Activated CD4-positive, alpha-beta T cell treated with anti-CD3 and anti-CD28 coated beads for 36 hours (primary cell): ENCODE measurements at places on chromosomes 1 and 21.

GRCh38 chr1:90761781-90762589 is 44.9 kb upstream of the BARHL2 start:
- no peak for DNase-seq

GRCh38 chr1:86503406-86504136 is 34.8 kb downstream of the CLCA1 start:
- DNase-seq = no peak

DNA sequence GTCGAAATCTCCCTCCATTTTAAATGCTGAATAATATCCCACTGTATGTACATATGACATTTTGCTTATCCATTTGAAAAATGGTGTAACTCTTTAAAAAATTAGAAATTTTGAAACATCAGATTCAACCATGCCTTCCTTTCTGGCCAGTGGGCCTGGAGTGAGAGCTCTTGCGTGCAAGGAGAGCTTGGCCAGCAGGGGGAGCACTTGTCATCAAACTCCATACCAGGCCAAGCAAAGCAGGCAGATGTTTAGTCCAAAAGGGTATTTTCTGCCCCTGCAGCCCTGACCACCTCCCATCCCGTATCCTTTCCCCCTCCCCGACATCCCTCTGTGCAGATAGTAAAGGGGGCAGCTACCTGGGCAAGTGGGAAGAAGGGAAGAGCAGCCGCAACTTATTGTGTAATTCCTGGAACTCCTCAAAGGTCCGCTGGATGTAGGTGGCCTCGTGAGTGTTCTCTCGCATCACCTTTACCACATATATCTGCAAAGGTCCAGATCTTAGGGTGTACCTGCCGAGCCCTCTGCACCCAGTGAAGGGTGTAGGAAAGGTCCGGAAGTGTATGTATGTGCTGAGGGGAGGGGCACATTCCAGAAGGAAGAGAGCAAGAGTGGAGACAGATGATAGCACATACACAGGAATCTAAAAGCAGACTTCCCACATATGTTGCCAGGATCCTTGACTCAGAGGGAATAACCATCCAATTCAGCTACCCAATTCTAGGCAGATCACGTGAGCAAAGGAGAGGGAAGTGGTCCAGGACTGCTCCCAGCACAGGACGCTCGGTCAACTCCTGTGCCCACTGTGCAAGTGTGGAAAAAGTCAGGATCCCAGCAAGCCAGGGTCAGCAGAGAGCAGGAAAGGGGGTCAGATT is 19.9 kb upstream of the PPP1R15B start:
- DNase-seq = peak; percentile 91

DNA sequence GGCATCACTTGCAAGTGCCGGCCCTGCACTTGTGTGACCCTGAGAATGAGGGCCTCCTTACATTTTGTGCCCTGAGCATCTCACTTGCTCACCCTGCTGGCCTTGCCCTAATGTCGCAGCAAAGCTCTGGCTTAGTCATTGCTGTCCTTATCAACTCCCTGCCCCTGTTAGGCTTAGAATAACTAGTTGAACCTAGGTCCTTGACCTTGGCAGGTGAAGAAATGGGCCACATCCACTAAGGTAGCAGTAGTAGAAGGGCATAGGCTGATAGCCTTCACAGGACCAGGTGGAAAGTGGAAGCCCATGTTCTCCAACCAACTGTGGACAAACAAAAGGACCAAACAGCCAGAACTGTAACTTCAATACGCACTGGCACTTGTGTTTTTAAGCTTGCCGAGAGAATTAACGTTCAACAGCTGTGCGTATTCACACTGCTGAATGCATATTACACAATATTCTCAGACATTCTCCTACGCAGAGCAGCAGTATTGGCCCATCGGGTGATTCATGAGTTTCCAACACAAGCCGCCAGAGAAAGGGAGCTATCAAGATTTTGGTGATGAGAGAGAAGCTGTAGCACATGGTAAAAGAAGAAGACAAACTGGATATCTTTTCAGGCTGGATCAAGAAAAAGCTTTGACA is 27.7 kb upstream of the PTGFRN start:
- peak; percentile 72 for DNase-seq

- no peak for DNase-seq
These were observed 147.2 kb upstream of the PROX1 start for GRCh38 chr1:213840575-213840974.

- DNase-seq = no peak
These were observed 18.4 kb downstream of the RIT1 start for GRCh38 chr1:155892796-155893195.

DNA sequence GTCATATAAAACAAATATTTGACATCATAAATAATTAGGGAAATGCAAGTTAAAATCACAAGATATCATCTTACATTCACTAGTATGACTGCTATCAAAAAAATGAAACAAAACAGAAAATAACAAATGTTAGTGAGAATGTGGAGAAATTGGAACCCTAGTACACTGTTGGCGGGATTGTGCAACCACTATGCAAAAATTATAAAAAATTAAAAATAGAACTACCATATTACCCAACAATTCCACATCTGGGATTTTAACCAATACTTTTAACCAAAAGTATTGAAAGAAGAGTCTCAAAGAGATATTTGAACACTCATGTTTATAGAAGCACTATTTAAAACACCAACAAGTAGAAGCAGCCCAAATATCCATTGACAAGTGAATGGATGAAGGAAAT is 797.2 kb upstream of the ADAMTS5 start:
- DNase-seq = no peak

DNA sequence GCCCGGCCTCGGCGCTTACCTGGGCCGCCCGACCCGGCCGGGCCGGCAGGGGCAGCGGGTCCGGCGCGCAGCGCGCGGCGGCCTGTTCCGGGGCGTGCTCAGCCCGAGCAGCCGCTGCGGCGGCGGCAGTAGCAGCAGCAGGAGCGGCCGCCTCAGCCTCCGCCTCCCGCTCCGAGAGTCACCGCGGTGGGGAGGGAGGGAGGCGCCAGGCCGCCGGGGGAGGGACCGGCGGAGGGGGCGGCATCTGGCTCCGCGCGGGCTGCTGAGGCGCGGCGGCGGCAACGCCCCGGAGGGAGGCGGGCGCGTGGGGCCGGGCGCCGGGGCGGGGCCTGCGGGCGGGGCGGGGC is at the start of gene CTNNBIP1:
Gene CTNNBIP1, minus strand, starts transcription at position 194 of the 347 bp plus-strand sequence. CDS start 38,205 bp downstream, outside the sequence.
- DNase-seq = no peak

DNA sequence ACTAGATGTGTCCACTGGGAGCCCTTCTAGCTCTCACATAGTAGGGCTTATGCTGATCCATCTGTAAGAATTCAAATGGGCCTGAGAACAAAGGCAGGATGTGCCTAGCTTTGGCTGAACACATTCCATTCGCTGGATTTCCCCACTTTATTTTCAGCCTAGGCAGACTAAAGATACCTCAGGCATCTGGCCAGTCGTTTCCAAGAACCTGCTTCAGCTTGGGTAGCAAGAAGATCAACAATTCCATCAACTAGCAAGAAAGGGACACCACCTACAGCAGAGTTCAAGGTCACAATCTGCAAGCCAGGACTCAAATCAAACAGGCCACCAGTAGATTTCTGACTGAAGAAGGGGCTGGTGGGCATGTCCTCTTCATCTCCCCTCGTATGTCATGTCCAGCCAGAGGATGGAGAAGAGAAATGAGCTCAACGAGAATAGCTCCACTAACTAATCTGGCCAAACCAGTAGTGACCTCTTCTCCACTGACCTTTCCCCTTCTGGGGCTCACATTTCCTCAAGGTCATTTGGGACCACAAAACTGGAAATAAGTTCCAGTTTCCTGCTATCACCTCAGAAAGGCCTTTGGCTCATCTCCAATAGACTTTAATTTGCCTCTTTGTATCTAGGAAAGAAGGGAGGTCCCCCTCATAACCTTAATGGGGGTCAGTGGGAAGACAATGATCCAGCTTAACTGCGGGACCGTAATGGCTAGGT is 14.2 kb downstream of the TXNIP start:
- no peak for DNase-seq

- peak; percentile 97 for DNase-seq
These were observed at the start of gene SH2D2A for GRCh38 chr1:156816561-156817328. SH2D2A (minus strand) TSS chr1:156816848; CDS start chr1:156816708, 140 bp downstream.

- DNase-seq = no peak
These were observed 120.6 kb upstream of the PALMD start for GRCh38 chr1:99525331-99525730.

- no peak for DNase-seq
These were observed 6.0 kb downstream of the PEA15 start for GRCh38 chr1:160211046-160211790.

DNA sequence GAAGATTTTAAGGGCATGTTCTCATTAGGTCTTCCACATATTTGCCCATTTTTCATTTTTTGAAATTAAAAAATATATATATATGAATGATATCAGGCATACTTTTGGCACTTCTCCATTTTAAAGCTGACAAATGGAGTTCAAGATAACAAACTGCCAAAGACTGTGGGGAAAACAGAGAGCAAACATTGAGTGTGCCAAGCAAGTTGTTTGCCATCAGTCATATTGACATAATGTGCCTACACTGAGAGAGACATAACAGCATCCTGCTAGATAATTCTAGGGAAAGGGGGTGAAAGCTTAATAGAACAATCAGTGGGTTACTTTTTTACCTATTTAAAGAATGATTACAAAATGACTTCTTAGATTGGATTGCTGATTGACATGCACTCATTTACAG is 529.4 kb upstream of the CXADR start:
- DNase-seq = no peak

DNA sequence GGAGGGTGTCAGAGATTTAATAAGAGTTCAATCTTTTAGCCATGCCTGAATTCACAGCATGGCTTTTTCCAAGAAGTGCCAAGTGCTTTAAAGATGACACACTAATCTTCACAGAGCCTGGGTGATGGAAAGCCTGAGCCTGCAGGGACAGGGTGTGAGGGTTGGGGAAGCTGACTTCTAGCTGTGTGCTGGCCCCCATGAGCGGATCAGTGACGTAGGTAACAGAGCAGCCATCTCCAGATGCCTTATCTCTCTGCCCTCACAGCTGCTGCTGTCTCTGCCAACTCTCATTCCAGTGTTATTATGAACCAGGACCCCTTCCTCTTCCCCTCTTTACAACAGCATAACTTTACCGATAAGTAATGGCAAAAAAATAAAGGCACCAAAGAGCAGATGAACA is 30.6 kb downstream of the FAM78B start:
- DNase-seq = no peak

GRCh38 chr1:46070164-46070814 is 62.1 kb downstream of the PIK3R3 start:
- DNase-seq = no peak

DNA sequence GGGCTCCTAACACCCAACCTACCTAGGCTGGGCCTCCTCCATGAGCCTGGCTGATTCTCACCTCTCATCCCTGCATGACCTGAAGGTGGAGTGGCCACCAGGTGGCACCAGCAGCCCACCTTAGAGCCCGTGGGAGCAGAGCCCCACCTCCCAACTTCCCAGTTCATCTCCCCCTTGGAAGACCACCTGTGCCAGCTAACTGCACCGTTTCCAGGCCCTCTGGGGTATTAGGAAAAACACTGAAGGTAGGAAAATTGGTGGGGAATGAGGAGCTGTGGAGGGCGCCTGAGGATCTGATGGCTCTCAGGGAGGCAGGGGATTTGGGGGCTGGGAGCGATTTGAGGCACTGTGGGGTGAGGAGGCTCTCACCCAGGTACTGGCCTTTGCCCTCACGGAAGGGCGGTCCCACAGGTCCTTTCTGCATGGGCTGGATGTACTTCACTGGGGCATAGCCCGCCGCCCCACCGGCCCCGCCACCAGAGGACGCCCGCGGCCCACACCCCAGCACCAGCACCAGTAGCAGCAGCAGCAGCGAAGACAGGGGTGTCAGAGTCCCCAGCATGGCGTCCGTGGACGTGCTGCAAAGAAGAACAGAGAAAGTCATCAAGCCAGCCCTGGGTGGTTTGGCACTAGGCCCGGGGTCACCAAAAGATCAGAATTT is 11.1 kb downstream of the ADPRS start:
- peak; percentile 87 for DNase-seq

GRCh38 chr1:153432874-153433681 is 16.8 kb downstream of the S100A7A start:
- DNase-seq = no peak

DNA sequence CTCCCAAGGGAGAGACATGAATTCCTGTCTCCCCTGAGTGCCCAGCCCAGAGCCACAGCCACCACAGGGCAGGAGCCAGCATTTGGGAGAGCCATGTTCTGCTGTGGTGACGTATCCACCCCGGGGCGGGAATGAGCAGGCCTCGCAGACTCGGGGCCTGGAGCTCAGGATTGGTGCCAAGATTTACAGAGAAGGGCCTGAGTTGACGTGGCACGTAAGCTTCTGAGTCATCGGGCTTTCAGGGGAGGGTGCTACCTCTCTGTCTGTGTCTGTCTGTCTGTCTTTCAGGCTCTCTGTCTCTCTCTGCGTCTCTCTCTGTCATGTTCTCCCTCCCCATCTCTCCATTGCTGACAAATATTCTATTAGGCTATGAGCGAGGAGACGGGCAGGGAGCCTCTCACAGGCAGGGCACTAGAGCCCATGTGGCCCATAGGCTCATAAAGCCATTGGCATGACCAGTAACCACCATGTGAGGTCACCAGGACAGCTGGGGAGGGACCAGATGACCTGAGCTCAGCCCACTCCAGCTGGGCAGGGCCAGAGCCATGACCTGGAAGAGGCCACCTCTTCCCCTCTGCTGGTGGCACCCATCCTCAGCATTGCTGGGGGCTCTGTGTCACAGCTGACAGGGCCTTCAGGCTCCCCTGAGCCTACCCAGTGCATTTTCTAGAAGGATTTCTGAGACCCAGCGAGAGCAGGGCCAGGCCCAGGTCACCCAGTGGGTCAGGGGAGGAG is 300.0 kb upstream of the VAMP3 start:
- DNase-seq = peak; percentile 53

GRCh38 chr21:38171723-38172344 is 85.0 kb upstream of the KCNJ15 start:
- DNase-seq = no peak

GRCh38 chr1:28127617-28128257 is 39.3 kb upstream of the EYA3 start:
- no peak for DNase-seq

GRCh38 chr1:158071138-158071537 is 77.7 kb downstream of the KIRREL1 start:
- no peak for DNase-seq

GRCh38 chr1:232682248-232682647 is 52.3 kb upstream of the SIPA1L2 start:
- DNase-seq = no peak

- DNase-seq = no peak
These were observed 208.5 kb downstream of the TTLL7 start for GRCh38 chr1:83790446-83790845.

- DNase-seq = peak; percentile 54
These were observed 2.4 kb downstream of the C2CD4D start for GRCh38 chr1:151837197-151837596.

- peak; percentile 21 for DNase-seq
These were observed 30.7 kb downstream of the PPP2R5A start for GRCh38 chr1:212315907-212316306.

DNA sequence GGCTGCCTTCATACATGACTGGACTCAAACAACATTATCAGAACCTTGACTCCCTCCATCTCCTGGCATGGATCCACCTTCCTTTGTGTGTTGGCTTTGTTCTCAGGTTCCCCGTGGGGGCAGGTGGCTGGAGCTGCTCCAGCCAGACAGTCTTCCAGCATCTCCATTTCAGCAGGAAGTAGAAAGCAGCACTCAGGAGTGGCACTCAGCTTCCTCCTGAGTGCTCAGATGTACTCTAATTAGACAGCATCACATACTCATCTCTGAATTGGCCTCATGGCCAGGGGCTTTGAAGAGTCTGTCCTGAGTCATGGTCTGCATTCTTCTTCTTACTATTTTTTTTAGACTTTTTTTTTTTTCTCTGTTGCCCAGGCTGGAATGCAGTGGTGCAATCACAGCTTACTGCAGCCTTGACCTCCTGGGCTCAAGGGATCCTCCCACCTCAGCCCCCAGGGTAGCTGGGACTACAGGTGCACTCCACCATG is 27.9 kb downstream of the OVAAL start:
- peak; percentile 27 for DNase-seq

GRCh38 chr1:224081604-224082003 is 32.3 kb upstream of the FBXO28 start:
- no peak for DNase-seq
